ENCODE measurements at places on chromosomes 12 and 14.

- DNase-seq: no peak
These were observed 24.4 kb upstream of the CD27 start for GRCh38 chr12:6420364-6420763.

- no peak for DNase-seq
These were observed 653.9 kb upstream of the TBX3 start for GRCh38 chr12:115337693-115338543.

- DNase-seq: no peak
These were observed 27.5 kb downstream of the CCDC91 start for GRCh38 chr12:28217805-28218204.

- peak; percentile 7 for DNase-seq
These were observed 396 bp downstream of the FERMT2 start for GRCh38 chr14:52950410-52950897.

GRCh38 chr12:24374452-24374851, 425.0 kb upstream of the SOX5 start:
- no peak for DNase-seq

- DNase-seq: no peak
These were observed 391.2 kb downstream of the NOVA1 start for GRCh38 chr14:26206640-26207039.

DNA sequence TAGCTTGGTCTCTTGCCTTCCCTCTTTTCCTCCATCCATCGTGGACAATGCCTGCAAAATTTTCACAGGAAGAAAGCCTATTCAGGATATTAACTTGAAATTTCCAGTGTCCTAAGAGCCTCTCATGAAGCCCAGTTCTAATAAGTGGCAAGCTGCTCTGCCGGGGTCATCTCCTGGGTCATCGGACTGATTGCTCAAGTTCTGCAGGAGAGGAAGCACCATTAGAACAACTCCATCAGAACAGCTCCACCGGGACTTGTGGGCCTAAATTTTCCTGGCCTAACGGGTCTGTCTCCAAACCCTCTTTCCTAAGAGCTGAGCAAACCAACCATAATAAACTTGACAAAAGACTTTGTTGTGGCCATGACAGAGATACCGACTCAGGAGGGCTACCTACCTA, 13.9 kb downstream of the ERG28 start:
- no peak for DNase-seq

DNA sequence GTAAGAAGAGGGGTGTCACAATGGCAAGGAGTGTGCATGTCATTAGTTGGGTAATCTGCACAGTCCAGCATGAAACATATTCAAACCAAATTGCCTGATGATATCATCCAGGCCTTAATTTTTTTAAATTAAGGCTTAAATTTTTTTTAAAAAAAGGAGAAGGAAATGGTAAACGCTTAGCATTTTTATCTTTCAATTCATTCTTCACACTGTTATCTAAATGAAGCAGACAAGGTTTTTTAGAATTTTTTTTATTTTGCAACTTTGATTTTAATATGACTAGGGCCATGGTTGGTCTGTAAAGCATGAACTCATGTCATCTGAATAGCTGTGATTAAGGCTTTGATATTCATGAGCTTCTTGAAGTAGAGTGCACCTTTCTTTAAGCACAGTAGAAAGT, 362.5 kb downstream of the SYT1 start:
- DNase-seq: no peak

DNA sequence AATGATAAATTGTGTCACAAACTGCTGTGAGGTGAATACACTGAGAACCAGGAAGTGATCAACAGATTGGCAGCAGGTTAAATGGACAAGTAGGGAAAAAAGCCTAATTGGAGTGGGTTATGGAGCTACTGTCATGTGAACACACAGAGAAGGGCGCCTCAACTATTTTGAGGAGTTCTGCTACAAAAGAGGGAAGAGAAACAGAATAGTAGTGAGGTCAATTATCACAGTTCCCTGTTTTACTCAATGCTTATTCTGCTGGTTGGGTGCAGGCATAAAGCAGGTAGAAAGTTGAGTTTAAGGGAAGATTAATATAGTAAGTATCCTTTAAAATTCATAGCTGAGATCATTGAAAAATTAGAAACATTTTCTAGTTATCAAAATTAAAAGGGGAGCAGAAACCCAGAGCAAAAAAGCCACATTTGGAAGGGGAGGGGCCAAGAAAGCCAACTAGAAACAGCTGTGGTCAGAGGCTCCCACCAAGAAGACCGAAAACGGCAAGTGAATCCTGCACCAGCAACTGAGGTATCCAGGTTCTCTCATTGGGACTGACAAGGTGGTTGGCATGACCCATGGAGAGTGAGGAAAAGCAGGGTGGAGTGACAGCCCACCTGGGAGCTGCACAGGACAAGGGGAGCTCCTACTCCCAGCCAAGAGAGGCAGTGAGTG, 105.7 kb downstream of the ZC3H14 start:
- no peak for DNase-seq
